Hematopoietic multipotent progenitor cell treated with erythropoietin and hydrocortisone succinate and interleukin-3 and kit ligand, for 6 days (in vitro differentiated cells): ENCODE measurements at places on chromosomes 12 and 14.

DNA sequence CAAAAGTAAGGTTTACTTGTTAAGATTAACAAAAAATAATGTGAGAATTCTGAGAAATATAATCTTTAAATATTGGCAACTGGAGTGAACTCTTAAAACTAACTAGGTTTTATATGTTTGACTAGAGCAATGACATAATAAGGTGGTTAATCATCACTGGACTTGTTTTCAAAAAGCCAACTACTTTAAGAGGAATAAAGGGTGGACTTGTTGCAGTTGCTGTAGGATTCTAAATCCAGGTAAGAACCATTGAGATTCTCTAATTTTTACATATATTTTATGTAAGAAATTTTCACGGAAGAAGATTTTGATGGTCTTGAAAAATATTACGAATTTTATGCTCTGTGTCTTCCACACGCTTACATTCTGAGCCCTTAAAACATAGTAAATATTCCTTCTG is at the start of gene SLCO1B1:
SLCO1B1 (plus strand) TSS at position 197 of the 400 bp plus-strand sequence. CDS start 10,381 bp downstream, outside the sequence.
- no peak for DNase-seq

DNA sequence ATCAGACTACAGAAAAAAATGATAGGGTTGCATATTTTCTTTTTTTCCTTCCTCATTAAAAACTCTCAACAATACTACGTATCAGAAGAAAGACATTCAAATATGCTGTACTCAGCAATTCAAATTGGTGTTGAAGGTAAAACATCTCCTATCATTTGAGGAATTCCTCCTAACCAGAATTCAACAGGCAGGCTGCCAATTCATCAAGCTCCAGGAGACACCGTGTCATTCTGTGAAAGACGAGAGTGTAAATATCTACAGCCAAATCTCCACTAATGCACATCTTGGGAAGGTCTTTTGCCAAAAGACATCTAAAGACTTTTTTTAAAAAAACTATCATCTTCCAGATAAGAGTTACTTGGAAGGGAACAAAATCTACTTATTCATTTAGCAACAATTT is 26.6 kb downstream of the NT5DC3 start:
- DNase-seq = no peak

- DNase-seq = no peak
These were observed 110.1 kb upstream of the BCL2L14 start for GRCh38 chr12:11960646-11961045.

GRCh38 chr12:3035171-3035570 is 42.0 kb upstream of the TSPAN9 start:
- DNase-seq = no peak

- DNase-seq = peak; percentile 51
These were observed 158.6 kb downstream of the MON2 start for GRCh38 chr12:62625228-62625627.

- no peak for DNase-seq
These were observed 142.7 kb downstream of the TTLL5 start for GRCh38 chr14:75803765-75804164.

GRCh38 chr14:41062826-41063225 is 543.9 kb upstream of the LRFN5 start:
- no peak for DNase-seq

DNA sequence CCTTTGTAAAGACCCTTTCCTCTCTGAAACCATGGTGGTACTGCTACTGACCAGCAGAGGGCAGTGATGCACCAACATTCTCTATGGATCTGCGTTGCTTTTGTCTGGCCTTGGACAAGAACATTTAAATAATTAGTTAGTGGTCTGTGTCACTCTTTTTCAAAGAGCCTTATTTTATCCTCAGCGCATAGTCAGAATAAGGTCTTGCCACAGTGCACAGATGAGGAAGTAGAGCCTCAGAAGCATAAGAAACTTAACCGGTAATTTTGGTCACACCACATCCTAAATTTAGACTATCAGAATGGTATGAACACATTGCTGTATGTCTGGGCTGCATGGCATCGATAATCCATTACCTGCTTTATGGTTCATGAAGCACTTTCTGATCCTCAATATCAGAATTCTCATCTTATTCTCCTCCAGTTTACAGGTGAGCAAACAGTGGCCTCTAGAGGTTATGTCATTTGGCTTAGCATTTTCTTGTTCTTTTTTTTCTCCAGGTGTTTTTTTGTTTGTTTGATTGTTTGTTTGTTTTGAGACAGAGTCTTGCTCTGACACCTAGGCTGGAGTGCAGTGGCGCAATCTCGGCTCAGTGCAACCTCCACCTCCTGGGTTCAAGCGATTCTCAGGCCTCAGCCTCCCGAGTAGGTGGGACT is 23.7 kb upstream of the IFT81 start:
- peak; percentile 85 for DNase-seq

DNA sequence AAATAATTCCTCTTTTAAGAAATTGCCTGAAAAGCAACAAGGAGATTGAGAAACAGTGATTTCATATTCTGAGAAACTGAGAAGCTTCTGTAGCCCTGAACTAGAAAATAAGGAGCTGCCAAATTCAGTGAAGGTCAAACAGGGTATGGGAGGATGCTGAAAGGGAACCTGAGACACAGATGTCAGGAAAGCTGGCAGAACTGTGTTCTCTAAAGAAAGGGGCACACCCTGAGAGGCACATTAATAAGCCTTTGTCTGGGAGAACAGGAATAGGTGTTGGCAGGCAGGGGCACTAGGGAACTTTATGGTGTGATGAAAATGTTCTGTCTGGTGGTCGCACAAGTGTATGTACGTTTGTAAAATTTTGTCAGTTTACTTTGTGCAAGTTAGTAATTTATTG is 29.6 kb downstream of the VRK1 start:
- DNase-seq = no peak

- no peak for DNase-seq
These were observed 324.2 kb downstream of the ALG10 start for GRCh38 chr12:34346372-34347034.

DNA sequence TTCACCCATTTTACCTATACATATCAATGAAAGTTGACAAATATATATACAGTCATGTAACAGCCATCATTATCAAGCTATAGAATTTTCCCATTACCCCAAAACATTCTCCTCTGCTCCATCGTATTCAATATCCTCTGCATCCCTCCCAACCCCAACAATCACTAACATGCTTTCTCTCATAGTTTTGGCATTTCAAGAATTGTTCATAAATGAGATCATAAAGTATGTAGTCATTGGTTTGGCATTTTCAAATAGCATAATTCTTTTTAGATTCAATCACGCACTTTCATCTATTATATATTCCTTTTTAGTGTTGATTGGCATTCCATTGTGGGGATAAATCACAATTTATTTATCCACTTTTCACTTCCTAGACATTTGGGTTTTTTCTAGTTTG is 866.0 kb upstream of the TMEM132C start:
- DNase-seq = no peak

GRCh38 chr12:52216807-52217206 is 16.2 kb upstream of the KRT7 start:
- DNase-seq = no peak

DNA sequence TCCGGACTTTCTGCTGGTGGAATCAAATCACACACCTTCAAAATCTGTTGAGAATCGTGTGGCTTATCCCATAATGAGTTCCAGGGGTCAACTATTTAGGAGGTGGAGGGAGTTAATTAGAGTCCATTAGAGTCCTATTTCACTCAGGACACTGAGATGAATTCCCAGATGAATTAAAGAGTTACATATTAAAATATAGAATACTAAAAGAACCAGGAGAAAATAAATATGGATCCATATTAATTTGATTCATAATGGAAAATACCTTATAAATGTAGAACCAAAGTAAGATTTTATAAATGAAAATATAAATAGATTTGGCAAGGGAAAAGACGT is 44.6 kb upstream of the C14orf132 start:
- no peak for DNase-seq

DNA sequence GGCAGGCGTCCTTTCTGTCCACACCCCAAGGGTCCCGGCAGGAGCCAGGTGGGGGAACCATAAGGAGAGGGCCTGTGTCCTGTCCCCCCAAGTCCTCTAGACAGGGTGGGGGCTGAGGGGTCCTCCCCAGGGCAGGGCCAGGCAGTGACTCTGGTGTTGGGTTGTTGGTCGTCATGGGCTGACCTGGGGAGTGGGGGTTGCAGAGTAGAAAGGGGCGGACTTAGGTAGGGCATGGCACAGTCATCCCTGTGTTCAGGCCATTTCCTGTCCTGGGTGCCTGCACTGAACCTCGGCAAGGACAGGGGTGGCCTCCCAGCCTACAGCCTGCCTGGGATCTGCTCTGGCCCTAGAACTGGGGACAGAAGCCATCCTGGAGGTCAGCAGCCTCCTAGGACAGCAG is 356.2 kb downstream of the TMEM121 start:
- DNase-seq = no peak

DNA sequence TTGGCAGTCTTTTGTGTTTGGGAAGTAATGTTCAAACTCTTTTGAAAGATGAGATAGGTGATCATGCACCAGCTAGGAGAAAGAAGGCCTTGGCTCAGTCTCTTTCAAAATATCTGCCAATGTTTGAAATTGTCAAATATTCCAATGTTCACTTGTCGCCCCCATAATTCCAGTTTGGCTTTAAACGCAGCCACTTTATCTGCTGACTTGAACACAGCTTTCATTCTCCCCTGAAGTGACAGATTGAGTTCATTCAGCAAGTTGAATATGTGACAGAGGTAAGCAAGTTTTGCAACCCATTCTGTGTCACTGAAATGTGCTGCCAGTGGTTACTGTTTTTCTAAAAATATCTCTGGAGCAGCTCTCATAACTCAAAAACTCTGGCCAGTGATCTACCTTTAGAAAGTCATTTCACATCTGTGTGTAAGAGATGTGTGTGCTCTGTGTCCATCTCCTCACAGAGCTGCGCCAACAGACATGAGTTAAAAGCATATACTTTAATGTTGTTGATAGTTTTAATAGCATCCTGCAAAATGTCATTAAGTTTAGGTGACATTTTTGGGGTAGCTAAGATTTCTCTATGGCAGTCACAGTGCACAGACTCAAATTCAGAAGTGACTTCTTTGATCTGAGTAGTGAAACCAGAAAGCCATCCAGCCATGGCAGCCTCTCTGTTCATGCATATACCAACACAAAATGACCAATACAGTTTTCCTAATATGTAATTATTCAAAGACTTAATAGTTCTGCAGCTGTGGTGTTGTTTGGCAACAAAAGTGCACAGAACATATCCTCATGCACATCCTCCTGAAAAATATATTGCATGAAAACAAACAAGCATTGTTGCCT is 614.3 kb upstream of the MIS18BP1 start:
- no peak for DNase-seq
